Activated T-cell treated with anti-CD3 and anti-CD28 coated beads, Interleukin-2, amount 50 U/mL, for 24 hours (primary cell): ENCODE measurements at places on chromosomes 4 and X.

DNA sequence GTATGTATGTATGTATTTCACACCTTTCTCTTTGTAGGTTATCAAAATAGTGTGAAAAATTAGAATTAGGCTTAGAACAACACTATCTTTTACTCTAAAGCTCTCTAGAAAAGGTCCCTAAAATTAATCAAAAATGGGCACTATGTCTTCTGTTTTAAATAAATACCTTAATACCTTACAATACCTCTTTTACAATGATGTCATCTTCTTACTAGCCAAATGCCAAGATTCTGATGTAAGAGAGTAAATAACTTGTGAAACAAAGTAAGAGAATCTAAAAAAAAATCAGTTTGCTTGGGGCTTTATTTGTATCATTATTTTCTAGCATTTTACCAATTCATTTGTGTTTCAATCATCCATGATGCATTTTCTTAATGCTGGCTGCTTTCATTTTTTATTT is 402.2 kb upstream of the MAGEB2 start:
- no peak for DNase-seq

DNA sequence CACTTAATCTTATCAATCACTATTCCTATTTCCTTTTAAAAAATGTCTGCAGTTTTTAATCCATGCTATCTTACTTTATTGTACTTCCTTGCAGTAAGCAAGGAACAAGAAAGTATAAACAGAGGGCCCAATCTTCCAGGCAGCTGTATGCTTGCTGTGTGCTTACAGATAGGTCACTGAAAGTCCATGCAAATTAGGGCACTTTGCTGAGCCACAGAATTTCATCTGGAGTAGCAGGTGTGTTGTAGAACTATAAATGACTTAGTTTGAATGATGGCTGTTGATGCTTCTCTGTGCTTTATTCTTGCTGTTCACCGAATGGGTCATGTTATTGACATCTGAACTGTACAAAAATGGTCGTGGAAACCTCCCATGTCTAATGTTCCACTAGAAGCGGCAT is 154.6 kb downstream of the ATOH1 start:
- no peak for DNase-seq

- DNase-seq: no peak
Measured at GRCh38 chr4:76923619-76924357, 25.8 kb upstream of the SEPTIN11 start.

DNA sequence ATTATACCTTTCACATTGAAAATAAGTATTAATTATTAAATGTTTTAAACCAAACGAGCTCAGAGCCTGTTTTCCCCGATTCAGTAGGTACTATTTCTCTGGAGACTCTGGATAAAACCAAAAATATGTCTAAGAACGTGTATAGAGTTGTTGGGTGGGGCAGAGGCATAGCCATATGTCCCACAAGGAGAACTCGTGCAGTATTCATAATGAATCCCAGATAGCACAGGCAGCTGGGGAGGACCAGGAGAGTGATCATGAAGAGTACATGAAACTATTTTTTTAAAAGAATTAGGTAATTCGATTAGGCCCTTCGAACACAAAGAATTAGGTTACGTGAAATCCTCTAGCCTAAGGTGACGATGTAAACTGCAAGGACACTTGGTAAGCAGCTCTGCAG is 76.1 kb downstream of the CLDN22 start:
- DNase-seq: no peak

- no peak for DNase-seq
Measured at GRCh38 chrX:43974741-43975465, 1.7 kb upstream of the NDP start.

- DNase-seq: peak; percentile 52
Measured at GRCh38 chrX:40154853-40155588, 57.3 kb upstream of the BCOR start.

DNA sequence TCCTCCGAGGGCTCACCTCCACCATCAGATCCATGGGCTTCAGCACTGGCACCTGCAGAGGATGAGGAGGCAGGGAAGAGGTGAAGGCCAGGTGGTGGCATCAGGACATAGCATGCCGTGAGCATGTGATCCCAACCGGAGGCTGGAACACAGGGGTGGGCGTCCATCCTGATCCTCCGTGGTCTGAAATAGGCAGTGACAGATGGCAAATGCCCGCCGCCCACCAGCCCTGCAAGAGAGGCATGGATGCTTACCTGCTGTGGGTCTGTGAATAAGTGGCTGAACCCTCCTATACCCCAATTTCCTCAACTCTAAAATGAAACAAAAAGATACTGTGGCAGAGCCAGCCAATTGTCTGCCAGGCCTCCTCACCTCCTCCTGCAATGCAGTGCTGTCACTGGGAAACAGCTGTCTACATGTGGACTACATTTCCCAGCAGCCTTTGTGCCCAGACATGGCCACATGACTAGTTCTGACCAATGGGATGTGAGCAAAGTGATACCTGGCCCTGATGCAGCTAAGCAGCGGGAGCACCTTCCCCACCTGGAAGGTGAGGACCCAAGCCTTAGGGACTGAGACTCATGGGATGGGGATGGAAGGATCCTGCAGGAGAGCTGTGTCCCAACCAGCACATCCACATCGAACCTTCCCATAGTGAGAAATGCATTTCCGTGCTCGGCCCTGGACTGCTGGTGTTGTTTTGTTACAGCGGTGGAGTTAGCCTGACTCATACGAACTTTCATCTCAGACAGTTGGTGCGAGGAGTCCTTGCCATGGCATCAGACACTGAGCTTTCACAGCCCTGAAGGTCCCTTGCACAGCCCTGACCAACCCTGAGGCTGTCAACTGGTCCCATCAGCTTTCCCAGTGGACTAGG is 99.5 kb downstream of the PPP2R2C start:
- DNase-seq: peak; percentile 31

DNA sequence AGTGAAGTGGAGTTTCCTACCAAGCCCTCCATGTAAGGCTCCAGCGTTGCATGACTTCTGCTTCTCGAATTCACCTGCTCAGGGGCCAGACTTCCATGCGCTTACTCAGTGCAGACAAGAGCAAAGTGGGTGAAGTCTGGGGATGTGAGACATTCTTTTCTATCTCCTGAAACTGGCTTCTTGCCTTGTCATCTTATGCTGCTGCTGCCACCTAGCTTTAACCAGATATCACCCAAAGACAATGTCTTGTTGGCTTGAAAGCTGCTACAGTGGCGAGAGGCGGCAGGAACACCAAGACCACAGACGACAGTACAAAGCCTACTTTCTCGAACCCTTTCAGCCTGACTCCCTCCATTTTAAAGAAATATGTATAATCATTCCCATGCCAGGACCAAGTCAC is 103.6 kb upstream of the ADGRG2 start:
- DNase-seq: no peak
